ENCODE measurements at places on chromosomes 11 and 22. TPM values are rescaled to one million over a fixed set of nuclear protein-coding genes. Genes with fewer than 3 reads are reported as not detected.

- no peaks in the 10 kb centered on the region for H3K27me3 ChIP-seq
- H3K4me3 ChIP-seq = no peak overlapping the region
- no peak overlapping the region for H3K27ac ChIP-seq
- H3K36me3 ChIP-seq = no peaks in the 10 kb centered on the region
- peaks cover 9% of the 10 kb centered on the region for H3K4me1 ChIP-seq
- no peak for DNase-seq
Measured at GRCh38 chr22:23777776-23778576, 5.3 kb downstream of the MMP11 start.

Gene FBXO7
- 44.2 TPM for total RNA-seq

GRCh38 chr11:44970293-44970692, 19.6 kb upstream of the TP53I11 start:
- H3K4me3 ChIP-seq = no peak overlapping the region
- H3K36me3 ChIP-seq = no peaks in the 10 kb centered on the region
- H3K4me1 ChIP-seq = no peaks in the 10 kb centered on the region
- no peaks in the 10 kb centered on the region for H3K27me3 ChIP-seq

- DNase-seq = no peak
- H3K4me3 ChIP-seq = no peak overlapping the region
- no peaks in the 10 kb centered on the region for H3K36me3 ChIP-seq
- no peak overlapping the region for H3K27ac ChIP-seq
- H3K4me1 ChIP-seq = no peaks in the 10 kb centered on the region
- H3K27me3 ChIP-seq = no peaks in the 10 kb centered on the region
Measured at GRCh38 chr22:23079814-23080521, 9.6 kb downstream of the GNAZ start.

Gene RPUSD4
- 40.2 TPM for total RNA-seq

Gene CECR2
- not detected for total RNA-seq

Gene LRRC74B
- not detected for total RNA-seq

GRCh38 chr22:19878461-19879245, 24.0 kb upstream of the GNB1L start:
- H3K27ac ChIP-seq = no peak overlapping the region
- no peak for DNase-seq
- H3K4me1 ChIP-seq = peaks cover 40% of the 10 kb centered on the region
- no peak overlapping the region for H3K4me3 ChIP-seq

DNA sequence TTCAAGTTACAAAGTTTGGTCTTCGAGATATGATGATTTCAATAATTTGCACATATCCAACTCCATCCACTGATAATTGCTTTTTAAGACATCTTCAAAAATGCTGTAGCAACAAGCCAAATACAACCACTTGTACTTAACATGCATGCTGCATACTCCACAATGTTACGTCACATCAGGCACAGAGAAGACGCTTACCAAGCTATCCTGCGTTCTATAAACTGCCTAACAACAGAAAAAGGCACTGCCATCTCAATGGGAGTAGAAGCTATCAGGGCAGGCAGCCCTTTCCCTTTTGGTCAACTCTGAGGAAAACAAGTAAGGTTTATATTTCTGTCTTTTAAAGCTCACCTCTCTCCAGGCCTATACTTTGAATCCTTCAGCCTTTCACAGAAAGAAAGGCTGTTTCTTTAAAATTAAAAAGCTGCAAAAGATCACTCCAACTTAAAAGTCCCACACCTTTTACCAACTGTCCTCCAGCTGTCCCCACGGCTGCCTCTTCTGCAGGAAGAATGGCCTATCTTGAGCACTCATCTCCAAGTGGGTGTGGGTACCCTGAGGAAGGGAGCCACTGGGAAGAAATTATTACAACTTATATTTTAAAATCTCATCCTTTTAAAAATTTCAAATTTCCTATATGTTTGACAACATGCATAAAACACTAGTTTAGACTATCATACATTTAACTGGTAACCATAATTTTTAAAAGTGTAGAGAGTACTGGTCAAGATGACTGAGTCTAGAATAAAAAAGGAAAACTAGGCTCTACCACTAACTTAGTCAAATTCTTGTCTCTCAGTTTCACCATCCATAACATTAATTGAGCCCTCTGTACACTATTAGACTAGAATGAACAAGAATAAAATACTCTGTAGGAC, 14.5 kb downstream of the PHF21A start:
- H3K4me3 ChIP-seq = no peak overlapping the region
- H3K27ac ChIP-seq = no peak overlapping the region
- H3K27me3 ChIP-seq = no peaks in the 10 kb centered on the region
- H3K36me3 ChIP-seq = no peaks in the 10 kb centered on the region
- no peak for DNase-seq
- no peaks in the 10 kb centered on the region for H3K4me1 ChIP-seq
